ENCODE measurements at places on chromosomes 6 and 20. TPM values are rescaled to one million over a fixed set of nuclear protein-coding genes. Genes with fewer than 3 reads are reported as not detected.

Gene MAS1
- total RNA-seq: not detected

GRCh38 chr6:158849899-158850806 lies 31.0 kb upstream of the EZR start:
- DNase-seq: no peak

DNA sequence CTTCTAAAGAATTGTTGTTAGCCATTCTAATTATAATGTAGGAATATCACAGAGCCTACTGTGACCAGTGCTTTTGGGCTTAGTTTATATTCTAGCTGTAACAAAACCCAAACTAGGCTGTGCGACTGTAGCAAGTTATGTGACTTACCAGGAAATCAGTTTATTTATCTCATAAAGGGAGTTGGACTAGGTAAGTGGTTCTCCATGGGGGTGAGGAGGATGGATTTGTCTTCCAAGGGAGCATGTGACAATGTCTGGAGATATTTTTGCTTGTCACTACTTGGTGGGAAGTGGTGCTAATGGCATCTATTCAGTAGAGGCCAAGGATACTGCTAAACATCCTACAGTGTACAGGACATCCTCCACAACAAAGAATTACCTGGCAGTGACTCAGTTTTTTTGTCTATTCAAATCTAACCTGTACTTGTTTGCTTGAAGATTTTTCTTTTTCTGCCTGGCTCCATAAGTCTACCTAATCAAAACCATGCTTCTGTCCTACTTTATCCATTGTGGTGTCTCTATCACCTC lies 32.5 kb downstream of the ZFAND3 start:
- no peak for DNase-seq

DNA sequence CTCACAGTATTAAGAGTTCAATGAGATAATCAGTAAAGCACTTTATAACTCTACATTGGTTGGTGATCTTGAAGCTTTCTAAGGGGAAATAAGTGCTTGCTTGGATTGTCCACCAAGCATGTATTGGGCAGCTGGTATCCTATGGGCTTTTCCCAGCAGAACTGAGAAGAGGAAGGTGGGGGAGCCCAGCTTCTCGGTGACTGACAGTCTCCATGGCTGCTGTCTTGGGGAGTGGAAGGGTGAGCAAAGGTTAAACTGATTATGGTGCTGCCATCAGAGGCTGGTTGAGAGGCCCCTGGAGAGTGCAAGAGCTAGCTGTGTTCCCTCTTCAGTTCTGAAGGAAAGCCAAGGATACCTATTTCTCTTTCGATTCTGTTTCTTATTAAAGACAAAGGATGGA lies 35.5 kb upstream of the ADTRP start:
- DNase-seq: no peak

GRCh38 chr20:63381781-63382431 lies 20.8 kb upstream of the CHRNA4 start:
- DNase-seq: peak; percentile 80

Gene BHLHE23
- total RNA-seq: 0.22 TPM

Gene GNMT
- total RNA-seq: not detected

GRCh38 chr20:25306991-25307903 lies 59.4 kb downstream of the PYGB start:
- DNase-seq: no peak

Data from neural progenitor cell (in vitro differentiated cells).